Left ventricle myocardium inferior (tissue), 1 donor: ENCODE measurements at places on chromosomes 6 and 20. TPM values are rescaled to one million over a fixed set of nuclear protein-coding genes. Genes with fewer than 3 reads are reported as not detected.
A peak's percentile ranks its signal among the peaks of the same experiment; 100 is the strongest.

DNA sequence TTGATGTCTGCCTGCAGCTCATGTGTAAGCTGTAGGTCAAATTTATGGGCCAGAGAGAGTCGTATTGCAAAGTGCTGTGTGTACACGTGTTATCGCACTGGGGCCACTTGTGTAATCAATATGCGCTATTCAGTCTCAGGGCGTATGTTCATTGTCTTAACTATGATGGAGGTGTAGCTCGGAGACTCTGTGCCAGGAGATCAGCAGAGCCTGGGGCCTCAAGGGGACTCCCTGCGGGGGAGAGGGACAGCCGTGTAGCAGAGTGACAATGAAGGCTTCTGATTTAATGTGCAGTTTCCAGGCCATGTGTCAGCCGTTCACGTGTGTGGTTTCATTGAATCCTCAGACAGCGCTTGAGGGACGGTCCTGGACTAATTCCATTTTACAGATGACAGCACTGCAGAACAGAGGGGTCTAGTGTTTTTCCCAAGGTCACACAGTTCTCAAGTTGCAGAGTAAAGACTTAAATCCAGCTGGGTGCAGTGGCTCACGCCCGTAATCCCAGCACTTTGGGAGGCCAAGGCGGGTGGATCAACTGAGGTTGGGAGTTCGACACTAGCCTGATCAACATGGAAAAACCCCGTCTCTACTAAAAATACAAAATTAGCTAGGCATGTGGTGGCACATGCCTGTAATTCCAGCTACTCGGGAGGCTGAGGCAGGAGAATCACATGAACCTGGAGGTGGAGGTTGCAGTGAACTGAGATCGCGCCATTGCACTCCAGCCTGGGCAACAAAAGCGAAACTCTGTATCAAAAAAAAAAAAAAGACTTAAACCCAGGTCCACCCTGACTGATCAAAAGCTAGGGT is 242.5 kb downstream of the PREX1 start:
- no peak for DNase-seq

- no peak for DNase-seq
Measured at GRCh38 chr6:135270676-135271536, 89.8 kb downstream of the MYB start.

AVP gene
- total RNA-seq = 0.38 TPM

DNA sequence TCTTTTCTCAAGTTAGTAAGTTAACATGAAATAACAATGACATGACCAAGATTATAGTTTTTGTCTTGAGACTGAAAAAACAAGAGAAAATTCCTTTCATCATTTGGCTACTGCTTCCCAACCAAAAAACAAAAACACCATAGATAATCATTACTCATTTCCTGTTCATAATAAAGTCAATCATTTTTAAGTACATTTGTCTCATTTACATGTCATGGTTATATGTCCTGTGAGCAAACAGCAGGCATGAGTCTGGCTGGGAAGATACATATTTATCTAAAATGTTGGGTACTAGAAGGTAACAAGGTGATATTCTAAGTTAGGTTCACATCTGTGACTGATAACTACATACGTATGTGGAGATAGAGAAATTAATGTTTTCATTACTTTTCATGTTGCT is 180.5 kb downstream of the ISM1 start:
- DNase-seq = no peak

- no peak for DNase-seq
Measured at GRCh38 chr6:42996513-42996912, 12.1 kb downstream of the PPP2R5D start.

DNA sequence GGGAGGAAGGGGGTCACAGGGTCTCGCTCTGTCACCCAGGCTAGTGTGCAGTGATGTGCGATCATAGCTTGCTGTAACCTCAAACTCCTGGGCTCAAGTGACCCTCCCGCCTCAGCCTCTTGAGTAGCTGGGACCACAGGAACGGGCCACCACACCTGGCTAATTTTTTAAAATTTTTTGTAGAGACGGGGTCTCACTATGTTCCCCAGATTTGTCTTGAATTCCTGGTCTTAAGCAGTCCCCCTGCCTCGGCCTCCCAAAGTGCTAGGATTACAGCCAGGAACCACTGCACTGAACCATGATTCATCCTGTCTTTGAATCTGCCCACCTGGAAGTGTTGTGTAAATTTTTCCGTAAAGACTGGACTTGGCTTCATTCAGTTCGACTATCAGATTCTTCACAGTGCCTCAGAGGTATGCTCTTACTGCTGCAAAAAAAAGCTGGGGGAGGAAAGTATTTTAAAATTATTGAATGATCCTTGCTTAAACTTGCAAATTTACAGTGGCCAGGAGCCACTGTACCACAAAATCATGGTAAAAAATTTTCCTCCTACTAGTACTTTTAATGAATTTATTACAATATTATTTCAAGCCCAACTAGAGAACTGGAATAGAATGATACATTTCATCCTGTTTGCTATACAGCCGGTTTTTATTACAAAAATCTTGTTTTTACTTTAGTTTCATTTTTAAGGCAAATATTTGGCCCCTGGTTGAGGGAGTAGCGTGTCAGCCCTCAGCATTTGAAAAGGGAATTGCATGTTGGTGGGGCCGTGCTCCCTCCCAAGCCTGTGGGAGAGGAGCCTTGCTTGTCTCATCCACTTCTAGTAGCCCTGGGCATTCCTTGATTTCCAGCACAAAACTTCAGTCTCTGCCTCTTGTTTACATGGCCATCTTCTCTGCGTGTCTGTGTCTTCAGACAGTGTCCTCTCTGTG is 202.5 kb upstream of the SGK1 start:
- DNase-seq = no peak

DNA sequence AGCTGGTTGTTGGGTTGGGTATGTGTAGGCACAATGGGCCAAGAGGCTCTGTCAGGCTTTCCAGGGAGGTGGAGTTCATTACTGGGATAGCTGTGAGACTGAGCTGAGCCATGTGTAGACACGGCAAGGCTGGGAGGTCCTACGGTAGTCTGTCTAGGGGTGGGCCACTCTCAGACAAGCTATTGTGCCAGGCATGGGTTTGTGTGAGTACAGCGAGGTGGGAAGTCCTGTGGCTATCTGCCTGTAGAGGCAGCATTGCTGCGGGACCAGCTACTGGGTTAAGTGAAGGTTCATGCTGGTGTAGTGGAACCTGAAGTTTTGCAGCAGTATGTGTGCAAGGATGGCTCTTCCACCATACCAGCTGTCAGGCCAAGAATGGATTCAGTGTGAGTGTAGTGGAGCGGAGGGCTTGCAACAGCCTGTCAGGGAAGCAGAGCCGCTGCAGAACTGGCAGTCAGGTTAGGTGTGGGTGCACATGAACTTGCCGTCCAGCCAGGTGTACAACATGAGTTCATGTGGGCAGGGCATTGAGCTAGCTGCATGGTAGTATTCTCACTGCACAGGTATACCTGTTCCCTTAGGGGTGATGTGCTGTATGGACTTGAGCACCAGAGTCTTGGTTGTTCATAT is 78.0 kb upstream of the CENPW start:
- DNase-seq = no peak

DNA sequence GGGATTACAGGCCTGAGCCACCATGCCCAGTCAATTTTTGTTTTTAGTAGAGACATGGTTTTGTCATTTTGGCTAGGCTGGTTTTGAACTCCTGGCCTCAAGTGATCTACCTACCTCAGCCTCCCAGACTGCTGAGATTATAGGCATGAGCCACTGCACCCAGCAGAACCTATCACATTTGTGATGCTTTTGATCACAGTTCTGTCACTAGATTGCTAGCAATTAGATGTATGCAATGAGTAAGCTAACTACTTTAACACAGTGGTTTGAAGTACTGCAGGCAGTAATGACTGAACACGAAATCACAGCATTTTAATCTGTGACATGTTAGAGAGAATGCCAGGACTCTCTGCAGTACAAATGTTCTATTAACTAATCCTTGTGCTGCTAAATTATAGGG is 19.6 kb upstream of the SAMHD1 start:
- no peak for DNase-seq

GRCh38 chr20:59933849-59934585 is 580 bp upstream of the SYCP2 start:
- peak; percentile 86 for DNase-seq

GRCh38 chr6:34352305-34352937 is 40.0 kb downstream of the NUDT3 start:
- DNase-seq = no peak

DOK5 gene
- total RNA-seq = 14.3 TPM

- no peak for DNase-seq
Measured at GRCh38 chr6:24489881-24490280, 503 bp upstream of the GPLD1 start.

GRCh38 chr6:123150076-123150475 is 154.0 kb downstream of the CLVS2 start:
- no peak for DNase-seq

- no peak for DNase-seq
Measured at GRCh38 chr6:159324596-159324995, 155.4 kb downstream of the FNDC1 start.

NKAIN4 gene
- total RNA-seq = not detected

DNA sequence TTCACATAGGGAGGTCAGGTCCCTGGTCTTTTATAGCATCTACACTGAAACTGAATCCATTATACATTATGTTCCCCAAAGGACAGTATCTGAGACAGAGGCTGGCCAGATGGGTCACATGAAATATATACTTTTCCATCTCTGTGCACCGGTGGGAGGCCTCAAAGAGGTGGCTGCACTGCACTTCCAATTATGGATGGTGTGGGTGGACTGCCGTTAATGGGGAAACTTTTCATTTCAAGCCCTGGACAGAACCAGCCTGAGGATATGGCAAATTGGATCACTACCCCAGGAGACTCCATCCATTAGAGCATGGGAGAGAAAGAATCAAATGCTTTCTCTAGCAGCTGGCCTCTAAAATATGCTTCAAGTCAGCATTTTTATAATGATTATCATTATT is 280.5 kb upstream of the OPRM1 start:
- no peak for DNase-seq

TOX2 gene
- 0.30 TPM for total RNA-seq

DNA sequence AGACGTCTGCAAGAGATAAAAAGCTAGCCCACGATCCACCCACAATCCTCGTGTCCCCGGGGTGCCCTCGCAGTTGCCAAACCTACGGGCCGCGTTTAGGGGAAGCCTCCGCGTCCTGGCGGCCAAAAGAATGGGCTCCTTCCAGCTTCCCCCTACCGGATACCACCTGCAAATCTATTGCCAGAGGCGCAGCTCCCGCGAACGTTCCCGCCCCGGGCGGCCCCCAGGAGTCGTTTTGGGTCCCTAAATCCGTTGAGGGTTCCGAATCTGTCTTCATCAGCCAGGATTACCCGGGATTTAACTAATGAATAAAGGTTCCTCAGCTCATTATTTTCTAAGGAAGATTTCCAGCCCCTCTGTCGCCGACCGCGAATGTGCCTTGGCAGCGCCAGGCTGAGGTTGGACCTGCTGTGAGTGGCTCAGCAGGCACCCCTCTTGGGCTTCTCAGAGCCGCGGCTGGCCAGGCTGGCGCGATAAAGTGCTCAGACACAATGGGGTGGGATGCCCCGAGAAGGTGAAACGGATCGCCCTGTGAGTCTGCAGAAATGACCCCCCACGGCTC is 2.8 kb upstream of the VSX1 start:
- DNase-seq = no peak

GRCh38 chr20:47269309-47270165 is 87.0 kb downstream of the ZMYND8 start:
- no peak for DNase-seq

- DNase-seq = no peak
Measured at GRCh38 chr6:38460186-38460585, 179.5 kb downstream of the BTBD9 start.

DNA sequence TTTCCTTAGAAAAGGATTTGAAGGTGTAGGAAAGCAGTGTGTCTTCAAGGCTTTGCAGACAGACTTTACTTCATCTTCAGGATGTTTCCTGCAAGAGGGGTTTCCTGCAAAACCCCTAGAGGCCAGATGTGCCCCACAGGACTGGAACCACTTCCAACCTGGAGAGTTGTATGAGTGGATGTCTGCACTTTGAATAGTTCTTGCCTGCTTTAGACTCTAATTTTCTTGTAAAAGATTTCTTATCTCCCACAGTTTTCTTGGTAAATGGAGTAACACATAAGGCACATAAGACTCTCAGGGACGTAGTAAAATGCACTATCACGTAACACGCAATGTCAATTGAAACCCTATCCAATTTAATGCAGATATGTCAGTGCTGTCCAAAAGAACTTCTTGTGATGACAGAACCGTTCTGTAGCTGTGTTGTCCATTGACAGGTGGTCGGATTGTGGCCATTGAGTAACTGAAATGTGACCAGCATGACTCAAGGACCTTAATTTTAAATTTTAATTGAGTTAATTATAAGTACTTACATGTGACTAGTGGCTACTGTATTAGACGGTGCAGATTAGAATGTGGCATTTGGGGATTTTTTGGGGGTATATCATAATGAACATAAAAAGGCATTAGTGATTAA is 118.7 kb downstream of the JARID2 start:
- no peak for DNase-seq
